ENCODE measurements at places on chromosomes 1 and 21. TPM values are rescaled to one million over a fixed set of nuclear protein-coding genes. Genes with fewer than 3 reads are reported as not detected.

Gene FCRL2
- total RNA-seq, result not detected

Gene CCDC181
- 0.80 TPM for total RNA-seq

Gene CAMSAP2
- 26.5 TPM for total RNA-seq

Gene OPTC
- total RNA-seq, result 0.30 TPM

Gene PRKACB
- 16.6 TPM for total RNA-seq

Gene JAM2
- 0.67 TPM for total RNA-seq

Gene PRAMEF11
- not detected for total RNA-seq

Data from H7 (cell line).